Left ventricle myocardium inferior (tissue), 1 donor: ENCODE measurements at places on chromosomes 12 and 14.

DNA sequence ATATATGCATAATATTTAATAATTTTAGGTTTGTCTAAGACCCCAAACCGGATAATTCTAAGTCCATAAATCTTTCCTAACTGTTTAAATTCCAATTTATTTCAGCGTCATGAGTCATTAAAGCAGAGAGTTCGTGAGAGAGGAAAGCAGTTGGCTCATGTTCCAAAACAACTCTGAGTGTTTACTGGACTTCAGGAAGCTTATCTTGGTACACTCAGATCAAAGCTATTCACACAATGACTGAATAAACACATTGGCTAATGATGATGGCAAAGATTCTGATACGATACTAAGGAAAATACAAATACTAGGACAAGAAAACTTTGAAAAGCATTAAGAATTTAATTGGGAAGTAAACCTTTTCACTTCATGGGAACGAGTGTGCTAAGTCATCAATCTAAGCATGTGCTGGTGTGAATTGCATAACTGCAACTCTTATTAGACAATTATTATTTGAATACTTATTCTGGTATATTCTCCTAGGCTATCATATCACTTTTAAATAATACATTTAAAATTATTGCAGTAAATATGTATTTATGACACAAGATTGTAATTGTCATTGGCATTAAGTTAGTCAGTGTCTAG, 34.8 kb upstream of the CLEC14A start:
- no peak for DNase-seq

GRCh38 chr12:4011597-4011996, 138.4 kb upstream of the PARP11 start:
- DNase-seq: no peak

DNA sequence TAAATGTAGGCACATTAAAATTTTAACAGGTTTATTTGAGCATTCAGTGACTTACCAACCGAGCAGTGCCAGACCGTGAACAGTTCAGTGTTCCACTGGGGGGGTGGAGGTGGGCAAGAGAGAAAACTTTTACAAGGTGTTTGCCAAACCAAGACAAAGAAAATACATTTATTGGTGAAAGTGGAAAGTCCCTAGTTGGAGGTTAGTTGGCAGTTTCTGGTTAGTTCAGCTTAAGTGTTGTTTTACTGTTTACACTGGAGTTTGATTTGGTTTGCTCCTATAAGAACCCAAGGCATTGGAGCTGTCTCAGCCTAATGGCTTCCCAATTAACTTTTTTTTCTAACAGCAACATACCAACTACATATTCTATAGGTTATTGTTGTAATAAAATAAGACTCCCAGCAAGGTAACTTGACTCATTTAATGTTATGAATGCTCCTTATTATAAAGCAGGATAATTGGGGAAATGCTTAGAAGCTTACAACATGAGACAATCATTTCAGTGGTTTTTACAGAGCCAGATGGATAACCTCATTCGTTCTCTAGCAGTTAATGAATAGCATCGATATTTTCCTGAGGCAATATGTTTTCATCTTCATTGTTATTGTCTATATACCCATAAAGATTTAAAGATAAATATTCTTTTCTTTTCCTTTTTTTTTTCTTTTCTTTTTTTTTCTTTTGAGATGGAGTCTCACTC, 115.8 kb downstream of the ETNK1 start:
- DNase-seq: no peak

- DNase-seq: no peak
Observed at GRCh38 chr12:62834971-62835547, 99.9 kb downstream of the PPM1H start.

- DNase-seq: no peak
Observed at GRCh38 chr12:25020621-25021243, 71.8 kb upstream of the BCAT1 start.

GRCh38 chr12:96230646-96231045, 36.5 kb downstream of the ELK3 start:
- DNase-seq: no peak
